ENCODE measurements at places on chromosomes 2 and 18.

- no peak for DNase-seq
Measured at GRCh38 chr2:60867848-60868247, 13.5 kb upstream of the REL start.

- no peak for DNase-seq
Measured at GRCh38 chr2:187362151-187362550, 85.9 kb downstream of the CALCRL start.

- no peak for DNase-seq
Measured at GRCh38 chr2:207883002-207883780, 113.5 kb upstream of the FZD5 start.

GRCh38 chr2:237136824-237137223 lies 51.1 kb downstream of the COPS8 start:
- DNase-seq, result no peak
